NAMALWA (cell line): ENCODE measurements at places on chromosomes 7 and 10.
A peak's percentile ranks its signal among the peaks of the same experiment; 100 is the strongest.

- DNase-seq, result no peak
These were observed 639.8 kb downstream of the INHBA start for GRCh38 chr7:41063116-41063515.

- peak; percentile 3 for DNase-seq
These were observed 308.8 kb upstream of the PHYHIPL start for GRCh38 chr10:58867683-58868082.

DNA sequence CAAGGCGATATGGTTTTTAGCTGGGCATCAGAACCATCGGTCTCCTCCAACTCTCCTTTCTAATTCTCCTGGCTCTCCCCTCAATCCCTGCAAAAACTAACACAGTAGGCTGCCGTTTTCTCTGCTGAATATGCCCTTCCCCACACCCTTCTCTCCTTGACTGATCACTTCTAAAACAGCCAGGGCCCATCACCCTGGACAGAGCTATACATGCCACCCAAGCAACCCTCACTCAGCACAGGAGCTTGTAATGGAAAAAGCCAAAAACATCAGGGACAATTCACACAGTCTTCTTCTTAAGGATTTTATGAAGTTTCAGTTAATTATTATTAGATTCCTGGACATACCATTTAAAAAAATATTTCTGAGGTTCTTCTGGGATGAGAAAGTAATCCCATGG, 61.5 kb downstream of the PIK3AP1 start:
- DNase-seq, result no peak

DNA sequence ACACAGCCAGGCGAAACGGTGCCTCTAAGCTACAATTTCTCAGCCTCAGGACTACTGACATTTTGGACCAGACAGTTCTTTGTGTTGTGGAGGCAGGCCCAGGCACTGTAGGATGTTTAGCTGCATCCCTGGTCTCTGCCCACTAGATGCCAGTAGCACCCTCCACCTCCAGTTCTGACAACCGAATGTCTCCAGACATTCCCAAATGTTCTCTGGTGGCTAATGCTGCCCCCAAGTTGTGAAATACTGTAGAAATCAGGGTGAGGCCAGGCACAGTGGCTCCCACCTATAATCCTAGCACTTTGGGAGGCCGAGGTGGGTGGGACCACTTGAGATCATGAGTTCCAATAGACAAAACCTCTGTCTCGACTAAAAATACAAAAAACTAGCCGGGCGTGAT, 18.2 kb downstream of the HNRNPF start:
- no peak for DNase-seq

DNA sequence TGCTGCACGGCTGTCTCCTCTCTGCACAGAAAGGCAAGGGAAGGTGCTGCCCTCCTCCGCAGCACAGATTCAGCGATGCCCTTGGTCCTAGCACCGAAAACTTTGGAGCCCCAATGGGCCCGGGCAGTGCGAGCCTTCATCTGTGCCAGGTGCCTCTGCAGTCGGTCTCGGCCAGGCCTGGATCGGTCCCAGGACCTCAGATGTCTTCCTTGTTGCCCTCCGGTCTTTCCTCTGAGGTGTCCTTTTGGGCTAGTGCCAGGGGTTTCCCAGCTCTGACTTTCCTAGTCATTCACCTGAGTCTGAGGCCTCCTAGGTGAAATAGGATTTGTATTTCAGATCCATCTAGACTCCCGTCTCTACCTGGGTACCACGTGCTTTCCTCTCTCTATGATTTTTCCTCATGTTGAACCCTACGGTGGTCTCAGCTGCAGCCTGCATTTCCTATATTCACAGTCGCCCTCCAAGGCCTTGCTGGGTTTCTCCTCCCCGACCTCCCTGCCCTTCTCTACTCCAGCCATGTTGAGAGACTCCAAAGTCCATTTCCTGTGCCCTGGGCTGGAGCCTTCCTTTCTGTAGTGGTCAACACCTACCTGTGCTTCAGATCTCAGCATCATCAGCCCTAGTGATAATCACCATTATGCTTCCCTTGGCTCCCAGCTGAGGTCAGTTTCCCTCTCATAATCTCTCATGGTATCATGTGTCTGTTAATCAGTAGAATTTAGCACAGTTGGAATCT, 92.0 kb upstream of the PRSS58 start:
- DNase-seq, result no peak

DNA sequence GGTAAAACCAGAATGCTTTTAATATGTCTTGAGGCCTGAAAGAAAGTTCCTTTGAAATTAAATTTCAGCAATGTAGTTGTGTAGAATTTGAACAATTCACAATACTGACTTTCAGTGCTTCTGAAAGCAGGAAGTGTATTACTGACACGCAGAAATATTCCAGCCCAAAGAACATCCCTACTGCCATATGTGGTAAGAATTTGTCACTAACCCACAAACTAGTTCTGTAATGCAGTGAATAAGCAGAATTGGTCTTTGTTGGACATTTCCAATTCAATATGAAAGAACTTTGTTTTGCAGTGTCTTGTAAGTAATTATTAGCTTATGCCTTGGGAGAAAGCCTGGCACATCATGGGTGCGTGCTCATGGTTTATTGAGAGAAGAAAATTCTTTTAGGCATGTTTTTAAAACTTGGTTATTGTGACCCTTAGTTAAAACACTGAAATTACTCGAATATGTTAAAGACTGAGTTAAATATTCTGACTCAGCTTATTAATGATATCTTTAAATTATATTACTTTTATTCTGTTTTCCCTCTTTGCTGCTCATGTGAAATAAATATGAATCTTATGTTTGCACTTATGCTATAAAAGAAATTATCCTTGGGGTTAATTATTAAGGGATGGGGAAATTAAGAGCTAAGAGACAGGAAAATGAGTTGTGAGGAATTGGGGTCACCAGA, 33.4 kb downstream of the PTPN12 start:
- no peak for DNase-seq

- no peak for DNase-seq
These were observed 375.4 kb downstream of the CNTNAP2 start for GRCh38 chr7:146492017-146492416.

- DNase-seq, result no peak
These were observed 127.2 kb upstream of the RSU1 start for GRCh38 chr10:16944402-16944801.

GRCh38 chr7:64884085-64884912, 18.8 kb upstream of the ZNF273 start:
- no peak for DNase-seq

DNA sequence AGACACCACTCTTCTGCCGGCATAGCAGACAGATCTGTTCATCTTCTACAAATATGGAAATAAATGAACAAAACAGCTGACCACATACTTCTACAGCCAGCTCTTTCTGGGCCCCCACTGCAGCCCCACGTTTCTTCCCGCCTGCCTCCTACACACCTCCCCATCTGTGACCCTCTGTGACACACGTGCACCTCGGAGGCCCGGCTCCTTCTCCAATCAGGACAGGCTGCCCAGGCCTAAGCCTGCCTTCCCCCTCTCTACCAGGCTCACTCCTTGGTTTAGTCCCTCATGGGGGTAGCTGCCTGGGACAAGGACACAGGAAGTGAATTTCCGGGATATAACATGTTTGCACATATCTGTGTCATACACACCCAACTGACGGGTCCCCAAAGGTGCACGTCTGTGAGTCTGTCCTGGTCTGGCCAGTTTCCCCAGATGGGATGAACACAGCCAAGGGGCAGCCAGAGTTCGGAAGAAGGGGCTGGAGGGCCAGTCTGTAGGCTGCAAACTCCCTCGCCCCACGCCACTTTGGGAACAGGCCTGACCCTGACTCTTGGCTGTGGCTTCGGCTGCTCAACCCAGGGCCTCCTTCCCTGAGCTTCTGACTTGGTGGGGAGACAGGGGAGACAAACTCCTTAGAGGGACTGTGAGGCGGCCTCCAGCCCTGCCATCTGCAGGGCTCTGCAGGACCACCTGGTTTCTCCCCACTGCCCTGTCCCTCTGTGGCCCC, 30.3 kb downstream of the PITRM1 start:
- no peak for DNase-seq
